CD4-positive, alpha-beta T cell treated with Interleukin-10 for 1 hour (primary cell): ENCODE measurements at places on chromosomes 4 and X.

- no peak for DNase-seq
Measured at GRCh38 chrX:47563801-47564315, 2.9 kb downstream of the ARAF start.

DNA sequence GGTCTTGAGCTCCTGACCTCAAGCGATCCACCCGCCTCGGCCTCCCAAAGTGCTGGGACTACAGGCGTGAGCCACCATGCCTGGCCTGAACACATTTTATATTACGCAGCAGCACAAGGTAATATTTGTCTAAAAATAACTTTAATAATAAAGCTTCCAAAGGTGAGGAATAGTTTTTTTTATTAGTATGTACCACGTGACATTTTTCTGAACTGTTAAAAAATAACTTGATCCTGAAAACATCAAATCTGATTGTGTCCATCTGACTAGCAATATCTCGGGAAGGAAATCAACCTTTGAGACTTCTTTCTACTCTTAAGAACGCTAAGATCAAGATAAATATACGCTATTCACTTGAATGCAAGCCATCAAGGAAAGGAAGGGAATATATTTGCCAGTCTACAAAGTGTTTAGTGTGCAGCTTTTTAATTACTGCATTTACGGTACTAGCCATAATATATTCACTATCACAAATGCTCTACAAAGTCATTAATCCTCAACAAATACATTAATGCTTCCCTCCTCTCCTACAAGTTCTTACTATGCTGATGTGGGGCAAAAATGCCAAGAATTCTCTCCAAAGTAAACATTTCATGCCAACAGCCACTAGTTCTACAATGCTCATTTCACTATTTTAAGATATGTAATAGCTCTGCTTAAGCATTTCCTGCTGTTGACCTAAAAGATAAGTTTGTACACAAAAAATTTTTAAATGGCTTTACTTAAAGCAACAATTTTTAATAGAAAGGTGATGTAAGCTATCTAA is 143.6 kb downstream of the APBB2 start:
- DNase-seq = no peak

DNA sequence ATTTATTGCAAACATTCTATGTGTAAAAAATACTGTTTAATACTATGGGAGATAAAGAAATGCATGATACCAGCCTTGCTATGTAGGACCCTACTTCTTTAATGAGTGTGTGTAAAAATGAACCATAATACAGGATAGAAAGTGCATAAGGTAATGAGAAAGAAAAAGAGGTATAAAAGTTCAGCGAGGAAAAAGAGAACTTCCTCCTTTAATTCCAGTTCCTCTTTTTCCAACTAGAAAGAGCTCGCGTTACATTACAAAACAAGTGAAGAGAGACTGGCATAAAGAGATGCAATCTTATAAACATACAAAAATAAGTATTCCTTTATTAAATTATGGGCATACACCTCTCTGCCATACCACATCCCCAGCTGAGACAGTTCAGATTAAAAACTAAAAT is 77.4 kb downstream of the ANKRD17 start:
- DNase-seq = no peak

DNA sequence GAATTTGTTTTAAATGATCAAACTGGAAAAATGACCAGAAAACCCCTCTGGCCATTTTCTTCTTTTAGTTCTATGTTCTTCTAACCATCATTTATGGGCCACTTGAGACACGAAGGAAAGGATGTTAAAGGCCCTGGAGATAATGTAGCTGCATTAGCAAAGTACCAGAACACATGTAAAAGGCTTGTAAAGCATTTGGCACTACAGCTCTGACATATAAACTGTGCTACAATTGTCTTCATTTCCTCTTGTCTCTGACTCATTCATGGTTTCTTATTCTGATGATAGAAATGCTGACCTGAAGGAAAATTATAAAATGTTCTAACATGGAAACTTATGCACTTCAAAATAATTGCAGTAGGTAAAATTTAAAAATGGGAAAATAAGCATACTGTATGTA is 388.7 kb downstream of the FAT4 start:
- DNase-seq = no peak

- DNase-seq = no peak
Measured at GRCh38 chrX:77693594-77693993, 92.4 kb downstream of the ATRX start.

DNA sequence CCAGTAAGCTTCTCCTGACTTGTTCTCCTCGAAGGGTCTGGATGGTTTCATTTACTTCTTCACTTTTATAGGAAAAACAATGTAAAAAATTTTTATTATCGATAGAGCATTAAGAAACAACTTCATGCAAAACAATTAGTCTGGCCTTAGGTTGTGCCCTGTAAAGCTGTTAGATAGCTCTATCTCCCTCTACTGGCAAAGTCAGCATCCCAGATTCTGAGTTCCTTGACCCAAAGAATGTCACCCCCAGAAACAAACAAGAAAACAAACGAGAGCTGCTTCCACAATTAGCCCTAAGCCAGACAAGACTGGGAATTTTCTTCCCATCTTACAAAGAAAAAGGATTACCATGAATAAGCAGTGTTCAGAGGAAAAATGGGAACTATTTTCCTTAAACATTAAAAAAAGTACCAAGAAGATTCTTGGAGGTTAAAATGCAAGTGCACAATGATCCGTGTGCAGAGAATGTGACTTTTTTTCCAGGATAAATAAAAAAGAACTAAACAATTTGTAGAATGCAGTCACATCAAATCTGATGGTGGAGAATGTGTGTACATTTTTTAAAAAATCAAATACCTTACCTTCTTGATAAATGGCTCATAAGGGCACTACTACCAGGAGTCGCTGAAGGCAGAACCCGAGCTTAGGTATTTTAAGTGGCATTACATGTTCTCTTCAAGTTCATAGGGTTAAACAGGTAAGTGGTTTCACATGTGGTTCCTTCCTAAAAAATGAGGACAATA is 293.2 kb downstream of the FBXO8 start:
- no peak for DNase-seq

DNA sequence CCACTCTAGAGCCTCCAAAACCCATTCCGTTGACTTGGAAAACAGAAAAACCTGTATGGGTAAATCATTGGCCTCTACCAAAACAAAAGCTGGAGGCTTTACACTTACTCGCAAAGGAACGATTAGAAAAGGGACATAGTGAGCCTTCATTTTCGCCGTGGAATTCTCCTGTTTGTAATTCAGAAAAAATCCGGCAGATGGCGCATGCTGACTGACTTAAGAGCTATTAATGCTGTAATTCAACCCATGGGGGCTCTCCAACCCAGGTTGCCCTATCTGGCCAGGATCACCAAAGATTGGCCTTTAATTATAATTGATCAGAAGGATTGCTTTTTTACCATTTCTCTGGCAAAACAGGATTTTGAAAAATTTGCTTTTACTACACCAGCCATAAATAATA is 60.8 kb downstream of the ZNF732 start:
- peak; percentile 76 for DNase-seq

DNA sequence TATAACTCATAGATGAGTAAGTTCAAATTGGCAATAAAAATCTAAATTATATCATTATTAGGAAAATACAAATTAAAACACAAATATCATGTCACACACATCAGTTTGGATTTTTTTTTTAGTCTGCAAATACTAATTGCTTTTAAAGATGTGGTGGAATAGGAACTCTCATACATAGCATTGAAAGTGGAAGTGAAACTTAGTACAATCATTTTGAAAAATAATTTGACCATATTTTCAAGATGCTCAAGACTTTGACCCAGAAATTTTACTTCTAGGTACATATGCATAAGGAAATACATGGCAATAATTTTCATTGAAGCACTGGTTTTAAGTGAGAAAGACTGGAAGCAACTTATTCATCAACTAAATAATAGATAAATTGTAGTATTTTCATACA is 147.5 kb upstream of the SMIM31 start:
- no peak for DNase-seq

DNA sequence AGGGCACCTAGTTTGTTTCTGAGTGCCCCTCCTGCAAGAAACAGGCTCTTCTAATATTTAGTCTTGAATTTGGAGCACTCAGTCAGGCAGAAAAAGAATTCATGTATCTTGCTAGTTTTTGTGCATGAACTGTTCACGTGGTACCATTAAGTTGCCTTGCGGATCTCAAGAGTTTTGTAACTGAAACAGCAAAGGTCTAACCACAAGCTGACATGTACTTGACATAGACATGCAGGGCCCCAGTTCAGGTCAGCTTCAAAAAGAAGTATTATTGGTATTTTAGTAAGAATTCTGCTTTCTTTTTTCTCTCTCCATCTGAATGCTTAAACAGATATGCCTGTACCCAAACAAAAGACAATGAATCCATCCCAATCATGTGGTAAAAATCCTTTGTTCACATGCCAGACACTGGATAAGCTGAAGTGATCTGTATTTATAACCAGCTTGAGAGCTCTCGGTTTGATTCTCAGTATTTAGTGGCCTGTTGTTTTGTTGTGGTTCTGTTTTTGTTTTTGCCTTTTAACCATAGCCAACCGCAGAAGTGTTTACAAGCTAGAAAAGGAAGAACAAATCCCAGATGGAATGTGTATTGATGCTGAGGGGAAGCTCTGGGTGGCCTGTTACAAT is 13.0 kb downstream of the RGN start:
- DNase-seq = no peak

DNA sequence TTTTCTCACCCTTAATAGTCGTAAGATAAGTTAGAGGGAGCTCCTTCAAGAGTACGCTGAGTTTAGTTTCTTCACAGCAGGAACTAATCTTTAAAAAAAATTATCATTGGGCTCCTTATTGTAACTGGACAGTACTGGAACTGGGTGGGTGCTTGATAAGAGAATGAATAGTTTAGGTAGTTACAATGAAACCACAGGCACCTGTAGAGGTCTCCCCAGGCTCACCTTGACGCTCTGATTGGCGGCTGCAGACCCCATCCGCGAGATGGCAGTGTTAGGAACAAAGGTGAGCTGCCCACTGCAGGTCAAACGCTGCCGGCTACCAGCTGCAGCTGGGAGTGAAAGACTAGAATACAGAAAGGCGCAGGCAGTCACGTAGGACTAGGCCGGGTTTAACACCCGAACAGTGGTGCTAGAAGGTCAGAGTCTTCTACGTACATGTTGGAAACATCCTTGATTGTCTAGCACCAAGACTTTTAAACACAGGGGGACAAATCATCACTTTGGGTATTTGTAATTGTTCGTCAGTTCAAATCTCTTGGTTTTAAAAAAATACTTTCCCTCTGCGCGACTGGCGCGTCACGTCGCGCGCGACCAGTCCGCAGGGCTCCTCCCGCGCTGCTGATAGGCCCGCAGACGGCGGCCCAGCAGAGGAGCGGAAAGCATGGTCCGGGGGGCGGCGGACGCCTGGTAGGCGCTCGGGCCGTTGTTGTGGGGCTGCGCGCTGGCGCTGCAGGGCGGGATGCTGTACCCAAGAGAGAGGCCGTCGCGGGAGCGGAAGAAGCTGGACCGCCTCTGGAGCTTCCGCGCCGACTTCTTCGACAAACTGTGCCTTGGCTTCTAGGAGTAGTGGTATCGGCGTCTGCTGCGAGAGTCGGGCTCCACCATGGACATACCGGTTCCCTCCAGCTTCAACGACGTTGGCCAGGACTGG is 45.6 kb downstream of the SMARCA5 start:
- DNase-seq = peak; percentile 80

DNA sequence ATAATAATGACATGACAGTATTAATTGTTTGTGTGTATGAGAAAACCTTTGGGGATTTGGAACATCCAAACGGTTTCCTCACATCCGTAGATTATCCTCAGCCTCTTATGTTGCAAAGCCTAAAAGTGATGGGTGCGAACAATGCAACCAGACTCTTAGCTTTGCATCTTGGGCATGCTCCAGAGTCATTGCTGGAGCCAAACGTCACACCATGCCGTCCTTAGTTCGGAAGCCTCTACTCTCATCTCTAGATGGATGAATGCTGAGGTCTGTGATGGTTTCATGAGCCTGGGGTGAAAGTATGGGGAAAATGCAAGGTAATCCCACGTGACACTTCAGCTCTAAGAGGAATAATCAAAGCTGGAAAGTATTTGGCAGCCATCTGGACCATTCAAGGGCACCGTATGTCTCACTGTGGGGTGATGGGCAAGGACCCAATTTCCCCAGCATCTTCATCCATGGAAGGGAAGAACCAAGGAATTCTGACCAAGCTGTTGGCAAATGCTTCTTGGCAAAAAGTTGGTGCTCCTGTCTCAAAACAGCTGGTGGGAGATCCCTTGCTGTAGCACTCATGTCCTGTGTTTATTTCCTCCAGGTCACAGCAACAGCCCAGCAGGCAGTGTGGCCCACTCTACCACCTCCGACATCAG is 6.3 kb upstream of the RTL5 start:
- no peak for DNase-seq

DNA sequence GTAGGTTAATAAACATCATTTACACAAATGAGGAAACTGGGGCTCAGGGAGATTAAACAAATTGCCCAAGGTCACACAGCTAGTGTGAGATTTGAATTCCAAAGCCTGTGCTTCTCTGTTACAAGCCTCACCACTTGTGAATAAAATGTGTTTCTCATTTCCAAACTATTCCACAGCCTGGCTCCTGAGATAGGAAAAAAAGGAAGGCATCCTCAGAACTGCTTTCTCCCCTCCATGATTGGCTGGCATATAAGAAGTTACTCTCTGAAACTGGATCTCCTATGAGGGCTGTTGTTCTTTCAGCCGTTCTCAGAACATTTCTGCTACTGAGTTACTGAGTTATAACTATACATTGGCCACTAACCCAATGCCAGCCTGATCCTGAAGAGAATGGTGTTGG is 237.9 kb downstream of the MAML3 start:
- DNase-seq = no peak

DNA sequence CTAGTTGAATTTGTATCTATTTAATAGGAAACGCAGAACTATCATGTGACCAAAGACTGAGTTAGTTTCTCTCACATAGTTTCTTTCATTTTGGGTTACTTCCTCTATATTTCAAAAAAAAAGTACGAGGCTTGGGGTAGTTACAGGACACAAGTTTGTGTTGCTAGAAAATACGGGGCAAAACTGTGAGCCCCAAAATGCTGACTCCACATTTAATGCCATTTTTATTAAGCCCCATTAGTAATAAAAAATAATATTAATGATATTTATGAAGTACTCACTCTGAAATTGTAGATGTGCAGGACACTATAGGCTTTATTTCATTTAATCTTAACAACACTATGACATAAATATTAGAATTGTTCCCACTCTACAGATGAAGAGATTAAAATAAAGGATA is 268.6 kb downstream of the DTHD1 start:
- DNase-seq = no peak

DNA sequence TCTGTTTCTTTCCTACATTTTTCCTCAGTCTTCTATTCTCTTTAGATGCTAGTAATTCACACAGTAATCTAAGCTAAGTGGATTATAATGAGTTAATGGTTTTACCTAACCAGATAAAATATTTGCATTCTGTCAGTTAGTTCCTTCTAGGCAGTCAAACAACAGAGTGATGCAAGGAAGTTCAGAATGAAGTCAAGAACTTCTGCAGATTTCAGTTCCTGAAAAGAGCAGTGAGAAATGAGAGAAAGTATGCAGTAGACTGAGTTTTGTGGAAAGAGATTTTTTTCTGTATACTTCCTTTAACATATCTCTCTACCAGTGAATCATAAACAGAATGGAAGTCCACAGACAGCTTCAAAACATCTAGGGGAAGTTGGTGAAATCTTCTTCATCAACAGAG is 774.0 kb upstream of the POU3F4 start:
- DNase-seq = no peak

GRCh38 chr4:125010796-125011503 is 298.4 kb upstream of the ANKRD50 start:
- DNase-seq = no peak

- peak; percentile 68 for DNase-seq
Measured at GRCh38 chr4:128863312-128864075, 54.0 kb downstream of the JADE1 start.
